NCI-H187 (cell line): ENCODE measurements at places on chromosomes 12 and 14.

DNA sequence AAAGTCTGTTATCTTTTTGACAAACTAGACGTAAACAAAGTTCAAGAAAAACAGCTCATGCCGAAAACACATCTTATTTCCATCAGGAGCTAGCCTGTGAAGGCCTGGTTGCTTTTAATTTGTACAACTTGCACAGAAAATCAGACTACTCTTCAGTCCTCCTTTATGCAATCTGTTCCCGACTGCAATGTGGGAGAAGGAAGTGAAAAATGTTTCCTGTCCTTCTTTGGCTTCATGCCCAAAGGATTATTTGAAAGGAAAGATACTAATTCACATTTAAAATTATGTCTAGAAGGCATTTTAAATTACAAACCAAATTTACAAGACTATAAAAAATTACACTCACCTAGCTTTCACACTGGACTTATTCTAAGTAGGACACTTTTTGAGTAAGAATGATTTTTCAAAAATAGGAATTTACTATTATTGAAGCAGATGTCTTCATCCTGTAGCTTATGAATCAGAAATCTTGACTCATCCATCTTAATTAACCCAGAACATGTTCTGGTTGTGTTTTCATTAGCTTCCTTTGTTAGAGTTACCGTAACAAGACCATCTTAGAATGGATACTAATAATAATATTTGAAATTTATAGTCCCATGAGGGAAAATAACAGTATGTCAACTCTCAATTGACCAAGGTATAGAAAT is 272.6 kb downstream of the PRKD1 start:
- no peak for DNase-seq

- no peak for DNase-seq
Observed at GRCh38 chr14:75066691-75067090, 2.8 kb upstream of the ZC2HC1C start.

- no peak for DNase-seq
Observed at GRCh38 chr14:64053694-64054669, 201.2 kb downstream of the SYNE2 start.

DNA sequence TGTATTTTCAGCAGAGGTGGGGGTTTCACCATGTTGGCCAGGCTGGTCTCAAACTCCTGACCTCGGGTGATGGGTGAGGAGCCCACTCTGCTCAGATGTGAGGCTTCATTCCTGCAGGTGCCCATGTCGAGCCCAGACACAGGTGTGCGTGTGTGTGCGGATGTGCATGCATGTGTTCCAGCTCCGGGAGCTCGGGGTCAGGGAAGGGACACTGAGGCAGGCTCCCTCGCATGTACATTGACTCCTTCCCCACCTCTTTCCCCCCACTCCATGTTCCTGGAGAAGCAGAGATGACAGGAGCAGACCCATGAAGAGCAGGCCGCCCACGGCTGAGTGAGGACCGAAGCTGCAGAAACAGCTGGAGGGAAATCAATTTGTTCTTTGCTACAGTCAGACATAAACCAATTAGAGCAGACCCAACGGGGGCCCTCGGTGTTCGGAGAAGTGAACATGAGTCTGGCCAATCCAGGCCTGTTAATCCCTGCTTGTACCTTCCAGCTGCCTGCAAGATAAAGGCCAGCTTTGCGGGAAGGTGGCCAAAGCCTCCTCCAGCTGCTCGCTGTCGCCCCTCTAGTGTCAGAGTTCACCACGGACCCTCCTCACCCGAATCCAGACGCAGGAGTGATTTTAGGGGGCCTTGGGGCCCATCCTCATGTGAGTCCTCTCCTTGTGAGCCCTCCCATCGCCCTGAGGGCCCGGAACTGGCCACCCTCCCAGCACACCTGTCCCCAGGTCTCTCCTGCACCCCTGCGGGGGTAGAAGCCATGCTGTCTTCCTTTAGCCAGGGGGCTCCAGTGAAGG is 321.0 kb upstream of the RTL1 start:
- DNase-seq: no peak

DNA sequence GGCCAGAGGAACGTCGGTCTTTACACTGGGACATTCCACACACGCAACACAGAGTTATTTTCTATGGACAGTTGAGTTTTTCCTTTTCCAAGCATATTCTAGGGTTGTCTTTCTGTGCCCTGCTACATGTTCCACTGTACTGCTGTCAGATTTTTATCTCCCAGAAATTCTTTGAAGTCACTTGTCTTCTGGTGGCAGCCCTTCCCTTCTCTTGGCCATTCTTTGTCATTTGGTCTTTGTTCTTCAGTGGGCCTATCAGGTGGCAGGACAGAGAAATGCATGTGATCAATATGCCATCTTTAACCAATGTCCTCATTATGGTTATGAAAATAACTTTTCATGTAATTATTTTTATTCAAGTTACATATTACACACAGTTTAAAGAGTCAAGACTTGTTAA is 36.3 kb downstream of the MARK3 start:
- no peak for DNase-seq

DNA sequence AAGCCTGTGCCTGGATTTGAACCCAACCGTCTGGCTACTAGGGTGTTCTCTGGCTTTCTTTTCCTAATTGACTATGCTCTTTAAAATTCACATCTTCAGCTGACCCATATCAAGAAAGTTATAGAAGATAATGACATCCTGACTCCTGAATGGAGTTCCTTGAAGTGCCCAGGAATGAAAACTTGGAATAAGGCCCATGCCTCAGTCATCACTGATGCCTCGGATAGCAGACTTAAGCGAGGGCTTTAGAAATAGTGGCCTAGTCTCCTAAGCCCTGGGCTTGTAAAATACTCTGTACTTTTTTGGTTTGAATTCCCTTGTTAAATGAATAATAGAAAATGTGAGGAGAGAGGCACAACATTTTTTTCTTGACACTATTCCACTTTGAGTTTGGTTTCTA is 39.0 kb downstream of the CHST11 start:
- no peak for DNase-seq

- DNase-seq: no peak
Observed at GRCh38 chr12:53378724-53379388, 1.1 kb upstream of the SP1 start.

GRCh38 chr12:88001327-88001726 is 27.9 kb downstream of the C12orf50 start:
- DNase-seq: no peak

- DNase-seq: no peak
Observed at GRCh38 chr12:128240745-128241144, 26.2 kb upstream of the TMEM132C start.

GRCh38 chr14:47226877-47227520 is 448.4 kb downstream of the MDGA2 start:
- DNase-seq: no peak
